NCI-H510A treated with DMSO at 0.1 percent for 48 hours (cell line): ENCODE measurements at places on chromosomes 13 and 19.

DNA sequence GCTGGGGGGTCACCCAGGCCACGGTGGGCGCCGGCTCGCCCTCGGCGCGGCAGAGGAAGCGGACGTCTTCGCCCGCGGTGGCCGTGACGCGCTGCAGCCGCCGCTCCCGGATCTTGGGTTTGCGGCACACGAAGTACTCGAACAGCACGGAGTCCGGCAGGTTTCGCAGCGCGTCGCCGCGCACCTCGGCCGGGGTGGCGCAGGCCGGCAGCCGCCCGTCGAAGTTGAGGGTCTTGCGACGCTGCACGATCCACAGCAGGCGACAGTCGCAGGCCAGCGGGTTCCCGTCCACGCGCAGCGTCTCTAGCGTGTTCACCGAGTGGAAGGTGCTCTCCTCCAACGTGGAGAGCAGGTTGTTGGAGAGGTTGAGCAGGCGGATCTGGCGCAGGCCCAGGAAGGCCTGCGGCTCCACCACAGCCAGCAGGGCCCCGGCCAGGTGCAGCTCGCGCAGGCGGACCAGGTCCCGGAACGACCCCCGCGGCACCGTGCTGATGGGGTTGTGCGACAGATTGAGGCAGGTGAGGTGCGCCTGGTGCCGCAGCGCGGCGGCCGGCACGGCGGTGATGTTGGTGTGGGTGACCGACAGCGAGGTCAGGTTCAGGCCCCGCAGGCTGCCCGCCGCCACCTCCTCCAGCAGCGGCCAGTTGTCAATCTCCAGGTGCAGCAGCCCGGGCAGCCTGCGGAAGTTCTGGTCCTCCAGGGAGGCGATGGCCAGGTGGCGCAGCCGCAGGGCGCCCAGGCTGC lies 8.6 kb upstream of the PEAK3 start:
- DNase-seq = no peak

DNA sequence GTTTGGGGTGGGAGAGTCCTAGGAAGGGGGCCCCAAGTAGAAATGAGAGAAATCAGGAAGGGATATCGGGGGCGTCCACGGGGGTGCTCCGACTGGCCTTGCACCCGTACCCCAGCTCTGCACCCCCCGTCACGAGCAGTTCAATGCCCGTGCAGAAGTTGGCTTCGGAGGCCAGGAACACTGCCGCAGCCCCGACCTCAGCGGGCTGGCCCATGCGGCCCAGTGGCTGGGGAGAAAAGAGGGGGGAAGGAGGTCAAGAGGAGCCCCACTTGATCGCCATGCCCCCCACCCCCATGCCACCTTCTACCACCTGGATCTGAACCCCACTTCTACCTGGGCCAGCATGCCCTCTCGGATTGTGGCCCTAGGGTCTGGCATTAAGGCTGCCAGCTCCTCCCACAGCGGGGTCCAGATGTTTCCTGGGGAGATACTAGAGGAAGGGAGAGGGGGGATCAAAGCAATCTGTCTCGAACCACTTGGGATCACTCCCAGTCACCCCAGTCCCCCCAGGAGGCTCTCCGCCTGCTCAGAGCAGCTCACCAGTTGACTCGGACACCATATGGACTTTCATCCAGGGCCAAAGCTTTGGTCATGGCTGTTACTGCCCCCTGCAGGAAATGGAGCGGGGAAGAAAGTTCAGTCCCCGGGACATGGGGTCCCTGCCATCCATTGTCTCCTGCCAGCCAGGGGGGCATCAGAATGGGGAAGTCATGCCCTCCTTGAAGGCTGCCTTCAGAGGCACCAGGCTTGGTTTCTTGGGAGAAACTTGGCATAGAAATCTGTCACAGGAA lies 2.5 kb upstream of the BCAT2 start:
- DNase-seq = no peak

- DNase-seq = no peak
Measured at GRCh38 chr19:1494115-1494815, 3.3 kb downstream of the REEP6 start.

DNA sequence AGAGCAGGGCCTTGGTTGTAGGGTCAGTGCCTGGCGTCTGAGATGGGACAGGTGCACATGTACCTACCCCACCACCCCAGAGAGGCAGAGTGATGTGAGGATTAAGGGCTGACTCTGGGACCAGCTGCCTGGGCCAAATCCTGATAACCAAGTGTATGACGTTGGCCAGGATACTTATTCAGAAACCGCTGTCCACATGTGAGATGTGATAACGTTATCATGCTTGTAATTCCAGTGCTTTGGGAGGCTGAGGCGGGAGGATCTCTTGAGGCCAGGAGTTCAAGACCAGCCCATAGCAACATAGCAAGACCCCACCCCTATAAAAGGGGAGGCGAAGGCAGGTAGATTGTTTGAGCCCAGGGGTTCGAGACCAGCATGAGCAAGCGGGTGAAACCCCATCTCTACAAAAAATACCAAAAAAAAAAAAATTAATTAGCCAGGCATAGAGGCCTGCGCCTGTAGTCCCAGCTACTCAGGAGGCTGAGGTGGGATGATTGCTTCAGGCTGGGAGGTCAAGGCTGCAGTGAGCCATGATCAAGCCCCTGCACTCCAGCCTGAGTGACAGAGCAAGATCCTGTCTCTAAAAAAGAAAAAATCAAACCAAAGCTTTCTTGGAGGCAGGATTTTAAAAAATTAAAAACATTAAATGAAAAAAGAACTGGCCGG lies 10.0 kb downstream of the ADGRE5 start:
- DNase-seq = no peak

DNA sequence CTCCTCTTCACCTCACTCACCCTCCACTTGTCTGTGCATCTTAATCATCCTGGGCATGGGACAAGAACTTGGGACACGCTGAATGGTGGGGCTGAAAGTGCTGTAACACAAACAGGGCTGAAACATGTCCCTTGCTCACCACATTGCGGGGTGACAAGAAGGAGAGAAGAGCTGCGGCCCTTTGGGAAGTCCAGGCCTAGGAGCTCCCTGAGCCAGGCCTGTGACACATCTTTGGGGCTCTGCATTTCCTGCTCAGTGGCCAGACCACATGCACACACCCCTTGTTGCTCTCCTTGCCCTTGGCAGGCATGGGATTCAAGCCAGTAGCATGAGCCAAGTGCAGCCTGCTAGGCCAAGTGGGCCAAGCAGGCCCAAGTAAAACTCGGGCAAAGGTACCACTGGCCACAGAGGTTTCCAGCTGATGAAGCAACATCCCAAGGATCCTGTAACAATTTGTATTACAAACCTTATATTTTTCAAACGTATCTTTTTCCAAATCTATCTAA lies 1384.3 kb upstream of the PCDH20 start:
- DNase-seq = no peak
